ENCODE measurements at places on chromosomes 1 and 21. TPM values are rescaled to one million over a fixed set of nuclear protein-coding genes. Genes with fewer than 3 reads are reported as not detected.

Gene CCDC28B
- total RNA-seq, result 1.6 TPM

Gene ENO1
- total RNA-seq, result 382 TPM

Gene GJA5
- total RNA-seq, result 1.1 TPM

Gene XCL2
- not detected for total RNA-seq

Gene COL16A1
- 1.9 TPM for total RNA-seq

Gene ARHGAP30
- 4.0 TPM for total RNA-seq

Gene PM20D1
- total RNA-seq, result 0.13 TPM

Gene H6PD
- 116 TPM for total RNA-seq

Gene ZNF593OS
- not detected for total RNA-seq

Gene PTPN14
- total RNA-seq, result 3.2 TPM

Gene LEFTY2
- not detected for total RNA-seq

Gene CLDN19
- total RNA-seq, result not detected

Gene UMODL1
- total RNA-seq, result 0.18 TPM

Gene MROH9
- total RNA-seq, result not detected

Gene PDC
- not detected for total RNA-seq

Gene KCNJ9
- total RNA-seq, result not detected

Gene KCNK1
- total RNA-seq, result 1.1 TPM

Gene CLCA1
- 0.10 TPM for total RNA-seq

Gene AKT3
- 7.5 TPM for total RNA-seq

Gene NEK2
- total RNA-seq, result 0.13 TPM

Gene SEMA4A
- 0.88 TPM for total RNA-seq

Gene CSF3R
- 4.3 TPM for total RNA-seq

Gene BROX
- 12.8 TPM for total RNA-seq

Gene LCE3D
- total RNA-seq, result not detected

Gene EXO1
- 0.33 TPM for total RNA-seq

Gene COA7
- total RNA-seq, result 16.9 TPM

Gene DNAJC8
- total RNA-seq, result 23.6 TPM

Gene CELF3
- not detected for total RNA-seq

Gene LYPD8
- total RNA-seq, result not detected

Gene ICOSLG
- 3.8 TPM for total RNA-seq

Gene GPR25
- not detected for total RNA-seq

Gene FAM163A
- 0.05 TPM for total RNA-seq

Gene ST6GALNAC5
- not detected for total RNA-seq

Gene CFAP74
- 3.5 TPM for total RNA-seq

Gene CYP4Z1
- total RNA-seq, result 0.55 TPM

Gene ZRANB2
- 21.5 TPM for total RNA-seq

Gene OR10J1
- total RNA-seq, result not detected

Gene FGR
- total RNA-seq, result 3.0 TPM

Gene PHTF1
- 6.5 TPM for total RNA-seq

Gene RAD54L
- total RNA-seq, result 0.33 TPM

Gene RIMKLA
- 0.25 TPM for total RNA-seq

Gene SLC6A17
- total RNA-seq, result not detected

Gene DSCAM
- total RNA-seq, result 0.10 TPM

Gene OVAAL
- total RNA-seq, result not detected

Gene TLR5
- total RNA-seq, result 1.1 TPM

Gene ANGPTL7
- not detected for total RNA-seq

Gene FAM110D
- total RNA-seq, result 0.28 TPM

Gene SPRR2D
- not detected for total RNA-seq

Gene PBX1
- 9.5 TPM for total RNA-seq

Gene NBPF26
- total RNA-seq, result 13.9 TPM

Measured in left lobe of liver (tissue), 2 donors.